ENCODE measurements at places on chromosomes 6 and 20. TPM values are rescaled to one million over a fixed set of nuclear protein-coding genes. Genes with fewer than 3 reads are reported as not detected.
A peak's percentile ranks its signal among the peaks of the same experiment; 100 is the strongest.

- DNase-seq, result no peak
Measured at GRCh38 chr20:34320861-34321260, 17.7 kb upstream of the AHCY start.

- no peak for DNase-seq
Measured at GRCh38 chr6:129493354-129493902, 216.5 kb downstream of the ARHGAP18 start.

- DNase-seq, result no peak
Measured at GRCh38 chr6:135779213-135779612, 72.3 kb upstream of the PDE7B start.

- DNase-seq, result no peak
Measured at GRCh38 chr6:52301326-52301725, 16.8 kb upstream of the MCM3 start.

DNA sequence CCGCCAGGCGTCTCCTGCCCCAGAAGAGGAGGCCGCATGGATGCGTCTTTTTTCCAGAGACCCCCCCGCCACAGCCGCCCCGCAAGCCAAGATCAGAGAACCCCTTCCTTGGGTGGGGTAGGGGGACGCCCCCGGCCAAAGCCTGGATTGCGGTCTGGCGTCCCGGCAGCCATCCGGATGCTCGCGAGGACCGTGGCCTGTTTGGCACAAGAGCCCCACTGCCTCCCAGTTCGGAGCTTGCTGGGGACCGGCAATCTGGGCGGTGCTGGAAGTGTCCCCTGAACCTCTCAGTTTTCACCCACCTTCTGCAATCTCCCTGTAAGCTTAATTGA is 924 bp downstream of the FAM162B start:
- peak; percentile 18 for DNase-seq

DNA sequence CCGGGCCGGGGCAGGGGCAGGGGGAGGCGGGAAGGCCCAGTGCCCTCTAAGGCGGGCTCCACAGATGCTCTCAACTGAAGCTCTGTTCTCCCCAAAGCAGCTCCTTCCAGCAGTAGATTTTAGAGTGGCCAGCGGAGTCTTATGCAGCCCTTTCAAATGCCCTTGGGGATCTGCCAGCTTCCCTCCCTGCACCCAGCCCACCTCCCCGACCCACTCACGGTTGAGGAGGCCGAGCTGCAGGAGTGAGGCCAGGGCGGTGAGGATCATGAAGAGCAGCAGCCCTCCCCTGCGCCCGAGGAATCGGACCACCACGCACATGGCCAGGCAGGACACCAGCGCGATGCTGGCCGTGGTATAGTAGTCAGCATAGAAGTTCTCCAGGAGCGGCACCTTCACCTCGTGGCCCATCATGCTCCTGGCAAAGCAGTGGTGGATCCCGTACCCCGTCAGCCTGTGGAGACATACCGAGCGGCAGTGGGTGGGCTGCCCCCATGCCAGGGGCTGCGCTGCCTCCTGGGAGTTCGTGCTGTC is 28.0 kb downstream of the PSMG4 start:
- DNase-seq, result no peak

DNA sequence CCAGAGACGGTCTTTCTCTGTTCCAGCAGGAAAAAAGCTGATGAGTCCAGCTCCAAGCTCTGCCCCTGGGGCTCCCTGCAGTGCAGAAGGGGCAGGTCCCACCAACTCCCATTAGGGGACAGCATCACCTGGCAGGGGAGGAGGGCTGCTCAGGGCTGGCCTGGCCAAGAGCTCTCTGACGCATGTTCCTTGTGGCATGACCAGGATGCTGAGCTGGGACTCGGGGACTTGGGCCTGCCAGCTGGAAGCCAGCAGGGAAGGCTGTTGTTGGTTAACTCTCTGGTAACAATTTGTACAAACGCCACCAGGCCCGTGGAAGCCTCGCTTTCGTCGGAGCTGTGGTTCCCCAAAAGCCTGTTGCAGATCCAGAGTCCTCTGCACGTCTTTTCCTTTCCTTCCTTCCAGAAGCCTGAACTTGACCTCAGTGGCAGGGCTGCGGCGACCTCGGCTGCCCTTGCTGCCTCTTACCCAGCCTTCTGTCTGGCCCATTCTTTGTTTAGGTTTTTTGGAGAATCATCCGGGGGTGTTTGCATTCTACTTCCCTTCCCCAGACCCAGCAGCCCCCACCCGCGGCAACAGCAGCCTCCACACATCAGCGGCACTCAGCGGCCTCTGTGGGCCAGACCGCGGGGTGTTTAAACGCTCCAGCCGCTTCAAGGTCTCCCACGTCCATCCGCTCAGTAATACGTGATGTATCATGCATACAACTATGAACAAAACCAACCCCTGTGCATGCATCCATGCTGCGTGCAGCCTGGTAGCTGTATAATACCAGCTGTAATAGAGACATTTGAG is 63.3 kb downstream of the GNAS-AS1 start:
- no peak for DNase-seq

DNA sequence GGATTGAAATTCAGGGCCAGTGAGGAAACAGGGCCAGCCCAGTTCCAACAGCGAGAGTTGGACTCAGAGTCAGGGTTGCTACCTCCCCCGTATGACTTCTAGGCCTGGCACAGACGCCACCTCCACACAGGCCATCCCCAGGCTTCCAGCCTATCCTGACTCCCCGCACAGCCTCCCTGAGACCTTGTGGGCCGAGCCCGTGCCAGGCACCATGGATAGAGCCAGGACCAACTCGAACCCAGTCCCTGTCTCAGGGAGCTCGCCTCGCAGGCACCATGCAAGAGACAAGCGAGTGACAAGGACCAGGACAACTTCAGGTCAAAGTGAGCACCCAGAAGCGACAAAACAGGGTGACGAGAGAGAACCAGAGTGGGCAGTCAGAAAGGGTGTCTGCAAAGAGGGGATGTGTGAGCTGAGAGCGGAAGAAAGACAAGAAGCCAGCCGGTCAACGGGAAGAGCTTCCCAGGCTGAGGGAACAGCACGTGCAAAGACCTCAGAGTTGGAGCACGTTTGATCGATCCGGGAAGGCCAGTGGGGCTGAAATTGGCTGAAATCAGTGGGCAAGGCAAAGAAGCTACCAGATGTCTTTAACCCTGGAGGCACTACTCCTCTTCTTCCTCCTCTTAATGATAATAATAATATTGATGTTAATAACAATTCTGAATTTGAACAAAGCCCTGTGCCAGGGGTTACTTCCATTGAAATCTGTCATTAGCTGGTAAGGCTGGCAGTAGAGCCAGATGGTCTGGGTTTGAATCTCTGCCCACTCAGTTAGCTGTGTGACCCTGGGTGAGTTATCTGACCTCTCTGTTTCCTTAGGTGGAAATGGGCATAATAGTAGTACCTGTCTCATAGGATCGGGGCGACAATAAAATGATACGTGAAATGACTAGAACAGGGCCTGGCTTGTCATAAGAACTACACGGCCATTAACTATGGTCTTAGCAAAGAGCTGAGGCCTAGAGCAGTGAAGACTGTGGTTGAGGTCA is 45.0 kb downstream of the KIAA1755 start:
- DNase-seq, result no peak

GRCh38 chr20:58213121-58213520 is 15.3 kb downstream of the ANKRD60 start:
- no peak for DNase-seq

DNA sequence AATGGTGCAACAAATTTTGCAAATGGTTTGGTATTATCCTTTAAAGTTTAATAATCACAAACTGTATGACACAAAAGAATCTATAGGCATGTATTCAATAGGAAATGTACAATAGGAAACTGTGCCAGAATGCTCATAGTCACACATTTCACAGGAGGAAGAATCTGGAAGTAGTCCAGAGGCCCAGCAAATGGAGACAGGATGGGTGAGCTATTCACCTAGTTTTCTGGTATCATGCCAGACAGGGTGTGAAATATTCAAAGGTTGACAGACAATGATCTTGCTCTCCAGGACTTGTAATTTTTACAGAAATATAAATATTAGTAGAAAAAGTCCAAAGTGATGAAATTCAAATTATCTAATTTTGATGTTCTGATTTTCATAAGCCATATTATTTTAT is 520.1 kb upstream of the IMPG1 start:
- no peak for DNase-seq

DNA sequence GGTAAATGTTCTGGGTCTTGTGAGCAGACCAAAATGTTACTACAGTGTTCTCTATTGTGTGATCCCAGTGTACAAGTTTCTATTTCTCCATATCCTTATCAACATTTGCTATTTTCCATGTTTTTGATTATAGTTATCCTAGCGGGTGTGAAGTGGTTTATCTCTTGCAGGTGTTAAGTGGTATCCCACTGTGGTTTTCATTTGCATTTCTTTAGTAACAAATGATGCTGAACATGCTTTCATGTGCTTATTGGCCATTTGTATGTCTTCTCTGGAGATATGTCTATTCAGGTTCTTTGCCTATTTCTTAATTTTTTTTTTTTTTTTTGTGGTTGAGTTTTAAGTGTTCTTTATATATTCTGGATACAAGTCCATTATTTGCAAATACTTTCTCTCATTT is 35.5 kb downstream of the NSFL1C start:
- no peak for DNase-seq

- DNase-seq, result no peak
Measured at GRCh38 chr20:20435453-20435852, 67.5 kb downstream of the INSM1 start.

DNA sequence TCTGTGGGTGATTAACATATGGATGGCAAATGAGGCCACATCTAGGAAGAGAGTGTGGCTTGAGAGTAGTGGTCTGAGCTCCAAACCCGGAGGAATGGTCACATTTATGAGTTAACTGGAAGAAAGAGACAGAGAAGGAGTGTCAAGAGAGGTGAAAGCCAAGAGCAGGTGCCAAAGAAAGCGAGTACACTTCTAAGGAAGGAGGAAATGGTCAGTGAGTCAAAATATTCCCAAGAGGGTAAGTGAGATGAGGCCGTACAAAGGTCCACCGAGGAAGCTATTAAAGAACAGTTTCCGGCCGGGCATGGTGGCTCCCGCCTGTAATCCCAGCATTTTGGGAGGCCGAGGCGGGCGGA is 104.5 kb upstream of the RNF24 start:
- DNase-seq, result no peak

DNA sequence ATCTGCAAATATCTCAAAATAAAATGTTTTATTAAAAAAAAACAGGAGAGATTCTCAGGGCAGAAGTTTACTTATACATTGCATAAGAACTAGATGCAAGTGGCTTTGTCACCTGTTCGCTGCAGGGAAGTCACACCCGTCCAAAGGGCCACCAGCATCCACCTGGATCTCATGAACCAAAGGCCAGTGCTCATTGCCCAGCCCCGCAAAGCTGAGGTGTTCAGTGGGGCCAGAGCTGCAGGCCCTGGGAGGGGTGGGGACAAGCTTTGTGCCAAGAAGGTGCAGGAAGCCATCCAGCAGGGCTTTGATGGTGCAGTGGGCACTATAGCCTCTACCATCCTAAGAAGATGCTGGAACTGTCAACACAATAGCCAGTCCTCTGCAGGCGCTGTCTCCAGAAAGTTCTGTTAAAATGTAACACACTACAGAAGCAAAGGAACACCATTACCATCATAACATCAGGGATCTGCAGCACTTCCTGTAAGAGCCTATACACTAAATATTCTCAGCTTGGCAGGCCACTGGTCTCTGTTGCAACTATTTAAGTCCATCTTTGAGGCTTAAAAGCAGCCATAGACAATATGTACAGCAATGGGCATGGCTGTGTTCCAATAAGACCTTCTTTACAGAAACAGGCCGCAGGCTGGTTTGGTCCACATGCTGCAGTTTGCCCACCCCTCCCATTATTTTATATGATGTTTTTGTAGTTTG is 15.7 kb upstream of the CD93 start:
- DNase-seq, result no peak

DNA sequence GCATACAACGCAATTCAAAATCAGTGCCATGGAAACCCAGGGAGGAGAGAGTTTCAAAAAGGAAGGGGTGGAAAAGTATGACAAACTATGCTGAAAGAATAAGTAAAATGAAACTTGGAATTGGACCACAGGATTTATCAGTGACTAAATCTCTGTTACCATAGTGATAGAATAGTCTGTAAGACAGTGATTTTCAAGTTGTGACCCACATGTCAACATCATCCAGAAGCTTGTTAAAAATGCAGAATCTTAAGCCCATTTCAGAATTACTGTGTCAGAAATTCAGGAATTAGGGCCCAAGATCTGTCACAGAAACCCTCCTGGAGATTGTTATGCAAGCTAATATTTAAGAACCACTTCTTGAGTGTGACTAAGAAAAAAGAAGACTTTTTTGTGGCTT is 417.7 kb upstream of the JAG1 start:
- no peak for DNase-seq

- no peak for DNase-seq
Measured at GRCh38 chr6:148151896-148152643, 190.6 kb upstream of the SASH1 start.

DNA sequence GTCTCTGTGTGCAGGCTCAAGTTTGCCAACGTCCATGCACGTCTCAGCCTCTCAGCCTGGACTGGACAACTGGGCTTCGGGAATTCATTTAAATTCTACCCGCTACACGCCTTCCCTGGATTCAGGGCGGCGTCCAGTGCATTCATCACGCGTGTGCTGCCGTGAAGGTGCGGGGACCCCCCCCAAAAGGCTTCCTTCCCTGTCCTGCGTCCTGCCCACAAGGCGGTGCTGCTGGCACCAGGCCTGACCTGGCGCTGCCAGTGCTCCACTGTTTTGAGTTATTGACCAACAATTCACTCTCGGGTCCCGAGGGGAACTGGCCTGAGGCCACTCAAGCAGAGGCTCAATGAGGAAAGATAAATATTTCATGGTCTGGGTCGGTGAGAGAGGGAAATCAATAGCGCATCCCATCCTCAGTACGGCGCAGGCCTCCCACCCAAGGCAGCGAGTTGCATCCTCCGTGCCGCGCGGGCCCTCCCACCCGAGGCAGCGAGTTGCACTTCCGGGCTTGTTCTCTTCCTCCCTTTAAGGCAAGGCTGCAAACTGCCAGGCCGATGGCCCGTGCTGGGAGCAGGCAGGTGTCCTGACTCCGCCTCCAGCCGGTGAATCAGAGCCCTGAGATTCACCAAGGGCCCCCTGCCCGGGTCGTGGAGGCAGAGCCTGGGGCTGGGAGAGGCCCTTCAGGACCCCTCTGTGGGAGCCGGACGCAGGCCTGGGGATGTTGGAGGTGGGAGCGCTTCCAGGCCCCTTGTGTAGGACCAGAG is 22.8 kb upstream of the BHLHE23 start:
- DNase-seq, result no peak

Gene OXT
- total RNA-seq, result 7.7 TPM

Gene TREM1
- 0.56 TPM for total RNA-seq

Gene ULBP2
- total RNA-seq, result 1.1 TPM

Gene HLA-DPB1
- total RNA-seq, result 66.7 TPM

Gene SLC12A5
- total RNA-seq, result 0.32 TPM

Gene SLC32A1
- not detected for total RNA-seq

Measured in right lobe of liver (tissue), 6 donors.